Stimulated activated CD4-positive, alpha-beta T cell treated with anti-CD3 and anti-CD28 coated beads, Interleukin-4, amount 100 ng/mL, for 24 hours (primary cell): ENCODE measurements at places on chromosomes 7 and 10.

DNA sequence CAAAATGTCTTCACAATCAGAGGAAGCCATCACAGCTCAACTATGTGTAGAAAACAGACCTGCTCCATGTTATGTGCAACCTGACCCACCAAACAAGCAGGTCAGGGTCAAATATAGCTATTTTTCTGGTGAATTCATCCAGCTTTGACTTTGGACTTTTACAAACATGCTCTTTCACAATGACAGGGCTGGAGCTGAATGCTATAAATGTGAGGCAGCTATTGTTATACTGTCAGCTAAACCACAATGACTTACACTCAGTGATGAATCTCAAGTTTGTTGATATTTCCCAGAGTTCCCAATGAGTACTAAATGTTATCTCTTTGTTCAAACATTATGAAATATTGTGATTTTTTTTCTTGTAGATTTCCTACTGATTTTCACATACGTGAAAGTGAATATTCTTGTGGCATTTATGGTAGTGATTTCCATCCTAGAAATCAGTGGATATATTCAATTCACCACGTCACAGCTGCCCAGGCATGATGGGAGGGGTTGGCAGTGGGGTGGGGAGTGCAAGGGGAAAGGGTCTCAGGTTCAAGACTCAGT is 2.5 kb upstream of the ITIH2 start:
- no peak for DNase-seq

DNA sequence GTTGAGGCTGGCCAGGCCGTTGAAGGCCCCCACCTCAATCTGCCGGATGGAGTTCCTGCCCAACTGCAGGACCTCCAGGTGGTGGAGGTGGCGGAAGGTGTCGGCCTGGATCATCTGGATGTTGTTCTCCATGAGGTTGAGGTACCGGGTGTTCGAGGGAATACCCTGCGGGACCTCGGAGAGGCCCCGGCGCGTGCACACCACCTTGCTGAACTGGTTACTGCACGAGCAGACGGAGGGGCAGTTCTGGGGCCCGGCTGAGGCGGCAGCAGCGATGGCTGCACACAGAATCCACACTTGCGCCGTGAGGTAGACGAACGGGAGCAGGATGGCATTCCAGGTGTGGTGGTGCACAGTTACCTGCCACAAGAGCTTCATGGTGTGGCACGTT is 979 bp downstream of the LRRC4 start:
- no peak for DNase-seq

- no peak for DNase-seq
Observed at GRCh38 chr10:97849103-97849686, 448 bp upstream of the GOLGA7B start.

GRCh38 chr10:44757551-44758205 is 153.5 kb upstream of the TMEM72 start:
- DNase-seq, result no peak

DNA sequence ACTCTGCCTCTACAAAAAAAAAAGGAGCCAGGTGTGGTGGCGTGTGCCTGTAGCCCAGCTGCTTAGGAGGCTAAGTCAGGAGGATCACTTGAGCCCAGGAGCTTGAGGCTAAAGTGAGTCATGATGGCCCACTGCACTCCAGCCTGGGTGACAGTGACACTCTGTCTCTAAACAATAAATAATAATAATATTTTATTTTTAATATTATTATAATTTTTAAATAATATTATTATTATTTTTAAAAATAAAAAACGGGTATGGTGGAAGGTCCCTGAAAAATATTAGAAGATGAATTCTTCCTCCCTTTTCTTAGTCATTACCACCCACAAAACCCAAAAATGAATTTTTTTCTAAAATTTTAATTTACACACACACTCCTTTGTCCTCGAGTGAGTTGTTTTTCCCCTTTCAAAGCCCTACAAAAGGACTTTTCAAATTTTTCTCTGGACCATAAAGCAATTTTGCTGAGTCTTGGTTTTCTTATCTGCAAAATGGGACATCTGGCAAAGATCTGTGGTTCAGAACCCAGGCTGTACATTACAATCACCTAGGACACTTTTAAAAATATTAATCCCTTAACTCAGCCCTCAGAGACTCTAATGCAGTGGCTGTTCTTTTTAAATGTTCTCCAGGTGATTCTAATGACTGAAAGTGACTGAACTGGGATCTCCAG is 174.0 kb upstream of the NEBL start:
- no peak for DNase-seq

DNA sequence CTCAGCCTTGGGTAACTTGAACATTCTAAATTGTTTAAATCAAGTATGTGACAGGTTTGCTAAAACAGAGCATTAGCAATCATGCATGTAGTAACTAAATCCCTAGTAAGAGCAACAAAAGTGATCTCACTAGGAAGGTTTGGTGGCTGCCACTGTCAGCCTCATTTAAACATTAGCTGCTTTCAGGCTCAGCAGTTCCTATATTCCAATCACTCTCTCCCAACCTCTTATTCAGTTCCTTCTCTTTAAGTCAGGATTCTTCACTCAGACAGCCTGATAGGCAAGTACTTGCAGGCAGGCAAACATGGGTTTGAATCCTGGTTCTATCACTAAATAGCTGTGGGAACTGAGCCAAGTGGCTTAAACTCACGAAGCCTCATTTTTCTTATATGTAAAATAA is 3.6 kb downstream of the CREB3L2 start:
- no peak for DNase-seq

GRCh38 chr7:16978358-16979244 is 96.8 kb upstream of the AGR3 start:
- no peak for DNase-seq

GRCh38 chr10:20993830-20994527 is 96.9 kb upstream of the NEBL start:
- no peak for DNase-seq
